Gastrocnemius medialis (tissue), 4 donors: ENCODE measurements at places on chromosomes 1 and 21. TPM values are rescaled to one million over a fixed set of nuclear protein-coding genes. Genes with fewer than 3 reads are reported as not detected.

DNA sequence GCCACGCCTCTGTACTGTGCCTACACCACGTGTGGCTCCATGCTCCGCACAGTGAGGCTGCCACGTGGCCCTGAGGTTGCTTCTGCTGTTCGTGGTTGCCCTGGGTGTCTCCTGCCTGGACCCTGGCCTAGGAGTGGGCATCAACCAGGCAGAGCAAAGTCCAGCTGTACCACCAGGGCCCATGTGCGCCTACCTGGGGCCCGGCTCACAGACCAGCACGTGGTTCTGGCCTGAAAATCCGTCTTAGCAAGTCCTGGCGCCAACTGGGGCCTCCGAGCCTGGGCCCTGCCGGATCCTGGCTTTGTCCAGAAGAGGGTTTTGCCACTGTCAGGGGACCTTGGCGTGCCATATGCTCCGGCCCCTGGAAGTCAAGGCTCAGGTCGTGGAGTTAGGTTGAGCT, 107.1 kb upstream of the TTC34 start:
- no peak overlapping the region for H3K27ac ChIP-seq
- H3K4me1 ChIP-seq = no peaks in the 10 kb centered on the region
- H3K27me3 ChIP-seq = peaks cover 10% of the 10 kb centered on the region
- no peak overlapping the region for H3K4me3 ChIP-seq

GRCh38 chr1:92953491-92953890, 7.8 kb downstream of the DIPK1A start:
- H3K27ac ChIP-seq = peak overlapping the region; percentile 57
- H3K36me3 ChIP-seq = no peaks in the 10 kb centered on the region
- H3K27me3 ChIP-seq = no peaks in the 10 kb centered on the region
- H3K4me1 ChIP-seq = peaks cover 38% of the 10 kb centered on the region
- H3K4me3 ChIP-seq = no peak overlapping the region
- no peak for DNase-seq

DNA sequence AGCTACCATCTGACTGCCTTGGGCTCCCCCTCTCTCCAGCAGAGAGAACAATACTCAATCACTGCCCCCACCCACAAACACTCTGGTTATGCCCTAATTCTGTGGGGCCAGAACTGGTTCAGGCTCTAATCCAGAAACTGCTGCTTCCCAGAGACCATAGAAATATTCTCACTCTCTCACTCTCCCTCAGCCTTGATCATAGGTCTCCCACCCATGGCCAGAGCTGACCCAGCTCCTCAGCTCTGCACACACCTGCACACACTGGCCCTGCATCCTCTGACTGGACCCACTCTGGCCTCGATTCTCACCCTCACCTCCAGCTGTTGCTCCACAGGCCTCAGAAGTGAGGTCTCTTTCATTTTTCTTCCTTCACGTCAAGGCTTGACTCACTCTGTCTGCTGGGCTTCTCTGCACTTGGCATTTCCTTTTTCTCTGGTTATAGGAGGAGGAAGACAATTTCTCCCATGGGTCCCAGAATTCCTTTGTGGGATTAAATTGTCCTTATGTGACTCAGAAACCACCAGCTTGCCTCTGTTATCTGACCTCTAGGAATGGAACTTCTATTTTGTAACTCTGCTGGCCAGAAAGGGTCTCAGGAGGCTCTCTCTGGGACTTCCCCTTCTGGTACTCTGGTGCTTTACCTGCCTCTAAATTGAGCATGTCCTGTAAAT, 15.6 kb upstream of the ZMYM6 start:
- DNase-seq = no peak
- H3K4me1 ChIP-seq = no peaks in the 10 kb centered on the region
- H3K4me3 ChIP-seq = no peak overlapping the region
- no peaks in the 10 kb centered on the region for H3K36me3 ChIP-seq
- H3K27ac ChIP-seq = no peak overlapping the region

DNA sequence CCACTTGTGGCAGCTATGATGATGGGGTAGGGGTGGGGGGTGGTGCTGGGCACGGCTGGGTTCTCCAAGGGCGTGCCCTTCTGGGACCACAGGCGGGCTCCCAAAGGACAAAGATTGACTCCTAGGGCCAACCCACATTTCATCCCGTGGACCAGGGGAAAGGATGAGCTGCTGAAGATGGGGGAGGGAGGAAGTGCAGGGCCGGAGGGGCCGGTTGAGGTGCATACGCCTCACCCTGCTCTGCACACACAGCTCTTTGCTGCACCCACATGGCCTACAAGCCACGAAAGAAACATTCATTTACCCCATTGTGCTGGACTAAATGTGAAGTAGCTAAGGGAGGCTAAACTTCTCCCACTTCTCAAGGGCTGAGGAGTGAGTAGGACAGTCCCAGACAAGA, 34.2 kb upstream of the GNPAT start:
- no peak for DNase-seq
- H3K36me3 ChIP-seq = no peaks in the 10 kb centered on the region
- H3K4me3 ChIP-seq = no peak overlapping the region

DNA sequence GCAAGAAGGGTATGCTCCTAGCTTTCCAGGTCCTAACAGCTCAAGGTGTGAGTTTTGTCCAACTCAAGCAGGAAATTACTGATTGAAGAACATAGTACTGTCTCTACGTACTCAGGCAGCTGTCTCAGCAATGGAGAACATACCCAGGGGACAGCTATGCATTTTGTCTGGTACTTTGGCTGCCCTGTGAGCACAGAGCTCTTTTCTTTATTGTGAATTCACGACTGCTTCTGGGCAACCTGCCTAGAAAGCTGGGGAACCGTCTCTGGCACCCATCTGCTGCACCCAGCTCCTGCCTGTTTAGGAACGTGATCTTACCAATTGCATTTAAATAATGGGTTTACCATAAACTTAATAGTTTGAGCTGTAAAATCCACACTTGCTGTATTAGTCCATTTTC, 258.1 kb downstream of the HHAT start:
- DNase-seq = no peak
- H3K27ac ChIP-seq = no peak overlapping the region
- H3K4me3 ChIP-seq = no peak overlapping the region
- no peaks in the 10 kb centered on the region for H3K4me1 ChIP-seq
- H3K27me3 ChIP-seq = no peaks in the 10 kb centered on the region
- H3K36me3 ChIP-seq = no peaks in the 10 kb centered on the region

DNA sequence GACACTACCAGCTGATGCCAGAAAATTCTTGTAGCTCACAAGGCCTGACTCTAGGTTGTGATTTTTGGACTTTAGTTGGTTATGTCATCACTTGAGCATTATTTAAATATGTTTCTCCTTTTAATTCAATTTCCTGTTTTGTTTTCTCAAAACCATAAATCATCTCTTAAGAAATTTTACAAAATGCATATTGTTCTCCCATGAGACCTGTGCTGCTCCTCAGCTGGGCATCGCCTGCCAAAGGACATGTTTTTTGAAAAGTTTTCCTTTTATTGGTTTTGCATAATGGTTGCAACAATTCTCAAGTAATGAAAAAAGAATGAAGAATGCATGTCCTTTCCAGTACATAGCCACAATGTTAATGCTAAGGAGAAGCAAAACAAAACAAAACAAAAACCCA, 204.7 kb upstream of the LYPLAL1 start:
- no peak overlapping the region for H3K27ac ChIP-seq
- no peak overlapping the region for H3K4me3 ChIP-seq
- no peaks in the 10 kb centered on the region for H3K27me3 ChIP-seq

GRCh38 chr1:9691691-9692090, 40.2 kb downstream of the PIK3CD start:
- no peak for DNase-seq
- H3K27ac ChIP-seq = no peak overlapping the region
- H3K36me3 ChIP-seq = no peaks in the 10 kb centered on the region
- H3K4me1 ChIP-seq = peaks cover 18% of the 10 kb centered on the region

GRCh38 chr1:49197081-49197480, 420.4 kb upstream of the BEND5 start:
- no peak for DNase-seq
- no peak overlapping the region for H3K4me3 ChIP-seq
- no peak overlapping the region for H3K27ac ChIP-seq
- H3K4me1 ChIP-seq = no peaks in the 10 kb centered on the region
- H3K27me3 ChIP-seq = no peaks in the 10 kb centered on the region

The PLEKHN1 gene
- total RNA-seq = 0.23 TPM

GRCh38 chr1:7558921-7559869, 211.9 kb upstream of the VAMP3 start:
- H3K4me3 ChIP-seq = no peak overlapping the region
- no peaks in the 10 kb centered on the region for H3K27me3 ChIP-seq
- H3K36me3 ChIP-seq = no peaks in the 10 kb centered on the region
- no peaks in the 10 kb centered on the region for H3K4me1 ChIP-seq
- H3K27ac ChIP-seq = no peak overlapping the region

The CFHR5 gene
- total RNA-seq = not detected
